Smooth muscle cell of the pulmonary artery (primary cell): ENCODE measurements at places on chromosomes 4 and X. TPM values are rescaled to one million over a fixed set of nuclear protein-coding genes. Genes with fewer than 3 reads are reported as not detected.

The ZNF157 gene
- total RNA-seq, result 0.03 and 0.26 TPM in 2 replicates

The SNX12 gene
- 67.9 and 73.6 TPM in 2 replicates for total RNA-seq

The ATP8A1 gene
- total RNA-seq, result 4.4 and 4.6 TPM in 2 replicates

The SSX2 gene
- total RNA-seq, result not detected in 2 replicates

The TDO2 gene
- total RNA-seq, result 0.39 and 0.86 TPM in 2 replicates

The MAGEA8 gene
- total RNA-seq, result not detected in 2 replicates

The TLL1 gene
- 0.10 and 1.6 TPM in 2 replicates for total RNA-seq

The ARL9 gene
- 0.07 TPM in 2 replicates for total RNA-seq

The CAPN6 gene
- total RNA-seq, result 0.07 TPM in 1 of 2 replicates, not detected in the other

The MAGEA2 gene
- total RNA-seq, result not detected in 2 replicates

The TMPRSS11F gene
- not detected in 2 replicates for total RNA-seq

The TREX2 gene
- total RNA-seq, result 1.7 and 1.9 TPM in 2 replicates

The CNGA1 gene
- 0.46 and 4.5 TPM in 2 replicates for total RNA-seq

The GPR50 gene
- total RNA-seq, result not detected in 2 replicates

The CT45A9 gene
- total RNA-seq, result not detected in 2 replicates
